CD14-positive monocyte (primary cell): ENCODE measurements at places on chromosomes 2 and 18.

DNA sequence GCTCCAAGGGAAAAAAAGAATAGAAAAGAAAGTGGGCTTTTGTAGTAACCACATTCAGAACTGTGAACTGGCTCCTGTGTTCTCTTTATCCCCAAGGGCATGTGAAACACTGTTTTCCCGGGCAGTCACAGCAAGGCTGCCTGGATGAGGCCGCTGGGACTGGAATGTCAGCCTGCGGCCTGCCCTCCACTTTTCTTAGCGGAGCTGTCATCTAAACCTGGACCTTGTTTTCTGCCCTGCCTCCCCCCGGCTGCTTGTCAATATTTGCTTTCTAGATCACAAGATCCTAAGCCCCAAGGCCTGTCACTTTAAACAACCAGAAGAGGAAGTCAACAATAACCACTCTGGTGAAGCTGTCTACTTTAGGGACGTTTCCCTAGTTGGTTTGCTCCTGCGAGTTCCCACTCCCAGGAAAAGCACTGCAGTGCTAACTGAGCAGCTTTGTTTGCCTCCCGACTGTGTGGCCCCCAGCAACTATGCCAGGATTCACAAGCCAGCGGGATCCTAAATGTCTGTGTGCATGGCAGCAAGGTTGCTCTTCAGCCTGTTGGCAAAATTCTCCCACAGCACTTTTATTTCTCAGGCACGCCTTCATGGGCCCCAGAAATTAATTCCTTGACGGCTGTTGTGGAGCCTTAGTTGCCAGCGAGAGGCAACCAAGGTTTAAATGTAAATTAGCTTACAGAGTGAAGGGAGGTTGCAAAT is 30.6 kb downstream of the SOWAHC start:
- DNase-seq, result peak; percentile 11

- DNase-seq, result no peak
Measured at GRCh38 chr2:129726216-129726615, 253.2 kb upstream of the RAB6C start.

GRCh38 chr2:54775710-54776109 is 52.2 kb downstream of the EML6 start:
- DNase-seq, result no peak

GRCh38 chr2:69646714-69647113 is 3.2 kb upstream of the AAK1 start:
- no peak for DNase-seq

DNA sequence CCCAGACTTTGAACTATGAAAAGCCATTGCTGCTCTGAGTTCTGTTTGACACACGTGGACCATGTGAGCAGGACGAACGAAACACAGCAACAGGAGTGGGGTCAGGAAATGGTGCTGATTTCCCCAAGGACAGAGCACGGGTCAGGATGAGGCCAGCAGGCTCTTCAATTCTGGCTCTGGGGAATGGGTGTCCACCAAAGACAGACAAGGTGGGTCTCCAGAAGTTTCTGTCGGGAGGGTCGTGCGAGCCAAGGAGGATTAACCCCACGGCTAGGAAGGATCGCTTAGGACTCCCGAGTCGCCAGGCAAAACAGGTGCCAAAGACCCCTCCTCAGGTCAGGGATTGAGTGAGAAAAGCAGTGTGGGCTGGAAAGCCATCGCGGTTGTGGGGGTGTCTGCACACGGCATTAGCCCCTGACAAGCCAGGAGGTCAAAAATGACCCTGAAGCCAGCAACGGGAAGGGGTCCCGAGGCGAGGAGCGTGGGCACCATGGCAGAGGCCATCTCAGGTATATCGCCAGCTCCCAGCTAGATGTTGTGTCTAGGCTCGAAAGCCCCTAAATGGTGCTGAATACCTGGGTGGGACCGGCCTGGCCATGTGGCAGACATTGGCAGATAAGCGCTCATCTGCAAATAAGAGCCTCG is 213.9 kb upstream of the SALL3 start:
- no peak for DNase-seq

DNA sequence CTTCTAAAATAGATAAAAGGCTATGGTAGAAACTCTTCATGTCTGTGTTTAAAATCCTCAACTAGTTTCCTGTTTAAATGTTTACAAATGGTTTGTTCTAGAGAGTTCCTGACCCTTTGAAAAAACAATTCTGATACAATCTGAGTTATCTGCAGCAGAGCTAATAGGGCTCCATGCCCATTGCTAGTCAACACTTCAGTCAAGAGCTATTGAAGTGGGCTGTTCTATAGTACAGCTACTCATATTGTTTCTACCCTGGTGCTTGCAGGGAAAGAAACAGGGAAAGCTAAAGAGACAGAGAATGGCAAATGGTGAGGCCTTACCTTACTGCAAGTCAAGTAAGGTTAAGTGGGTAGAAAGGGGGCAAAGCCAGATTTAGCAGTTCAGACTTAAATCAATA is 112.3 kb upstream of the CAVIN2 start:
- DNase-seq, result no peak
